ENCODE measurements at places on chromosomes 2 and 18.

- no peak for DNase-seq
These were observed 94.6 kb downstream of the PMAIP1 start for GRCh38 chr18:59994357-59994756.

DNA sequence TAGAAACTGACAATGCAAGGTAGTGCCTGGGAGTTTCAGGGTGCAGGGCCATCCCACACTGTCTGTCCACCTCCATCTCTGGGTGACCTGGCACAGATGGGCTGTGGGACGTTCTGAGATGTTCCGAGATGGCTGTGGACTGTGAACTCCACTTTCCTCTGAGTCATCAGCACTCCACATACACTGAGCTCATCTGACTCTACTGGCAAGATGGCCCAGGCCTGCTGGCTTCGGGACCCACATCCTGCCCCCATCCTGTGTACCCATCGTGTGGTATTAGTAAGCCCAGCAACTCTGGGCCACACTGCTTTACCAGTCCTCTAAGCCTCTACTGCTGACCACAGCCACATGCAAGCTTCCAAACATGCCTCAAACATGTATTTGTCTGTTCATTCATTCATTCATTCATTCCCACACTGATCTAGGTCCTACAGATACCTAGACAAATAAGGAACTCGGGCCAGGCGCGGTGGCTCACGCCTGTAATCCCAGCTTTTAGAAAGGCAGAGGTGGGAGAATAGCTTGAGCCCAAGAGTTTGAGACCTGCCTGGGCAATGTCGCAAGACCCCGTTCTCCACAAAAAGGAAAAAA is 124.8 kb upstream of the CXCR4 start:
- DNase-seq = no peak

GRCh38 chr2:240519396-240520129 is 38.2 kb downstream of the ANKMY1 start:
- DNase-seq = no peak

- no peak for DNase-seq
These were observed 48.5 kb upstream of the ATP6V1B1 start for GRCh38 chr2:70887208-70887549.

DNA sequence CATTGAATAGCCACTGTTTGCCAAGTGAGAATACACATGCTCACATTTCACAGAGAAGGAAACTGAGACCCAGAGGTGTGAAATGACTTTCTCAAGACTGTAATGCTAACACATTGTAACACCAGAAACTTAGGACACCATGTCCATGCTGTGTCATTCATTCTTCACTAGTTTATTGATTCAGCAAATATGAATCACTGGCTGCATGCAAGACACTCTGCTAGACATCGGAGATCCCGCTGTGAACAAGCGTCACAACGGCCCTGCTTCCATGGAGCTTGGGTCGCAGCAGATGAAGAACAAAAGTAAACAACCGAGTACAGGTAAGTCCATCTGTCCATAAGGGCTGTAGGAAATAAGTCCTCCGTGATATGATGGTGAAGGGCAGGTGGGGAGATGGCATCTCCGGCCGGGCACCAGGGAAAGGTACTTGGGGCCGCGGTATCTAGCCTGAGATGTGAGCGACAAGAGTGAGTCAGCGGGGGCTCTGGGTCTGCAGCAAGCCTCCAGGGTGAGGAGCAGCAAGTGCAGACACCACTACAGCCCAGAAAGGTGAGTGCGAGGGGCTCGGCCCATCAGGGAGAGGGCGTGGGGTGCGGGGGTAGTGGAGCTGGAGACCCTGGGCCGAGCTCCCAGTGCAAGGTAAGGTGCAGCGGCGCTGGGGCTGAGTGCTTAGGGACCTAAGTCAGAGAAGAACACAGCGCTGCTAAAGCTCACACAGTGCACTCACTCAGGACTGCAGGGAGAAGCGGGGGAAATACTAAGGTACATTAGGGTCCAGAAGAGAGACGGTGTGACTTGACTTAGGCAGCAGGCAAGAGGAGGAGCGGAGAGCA is 391.2 kb downstream of the FBXO15 start:
- no peak for DNase-seq

- DNase-seq = no peak
These were observed 185.5 kb downstream of the C1D start for GRCh38 chr2:67877301-67877700.

GRCh38 chr18:845152-845819 is 33.2 kb upstream of the YES1 start:
- DNase-seq = no peak

- no peak for DNase-seq
These were observed 91.8 kb upstream of the ST6GAL2 start for GRCh38 chr2:106977717-106978116.

DNA sequence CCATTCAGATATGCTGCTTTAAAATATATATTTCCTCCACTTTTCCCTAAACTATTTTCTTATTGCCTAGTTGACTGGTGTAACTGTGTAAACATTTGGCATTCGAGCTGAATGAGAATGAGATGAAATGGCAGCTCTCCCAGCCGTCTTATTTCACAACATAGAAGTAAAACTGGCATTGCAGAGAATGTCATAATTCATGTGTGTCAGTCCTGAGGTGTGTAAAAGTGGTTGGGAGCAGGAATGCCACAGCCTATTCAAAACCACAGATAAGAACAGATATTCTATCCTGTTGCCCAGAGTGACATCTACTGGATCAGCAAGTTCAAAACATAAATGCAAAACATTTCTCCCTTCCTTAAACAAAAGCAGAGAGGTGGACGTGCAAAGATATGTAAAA is 565.5 kb upstream of the CHAC2 start:
- DNase-seq = no peak

- no peak for DNase-seq
These were observed 23.5 kb downstream of the MBP start for GRCh38 chr18:77108821-77109647.

DNA sequence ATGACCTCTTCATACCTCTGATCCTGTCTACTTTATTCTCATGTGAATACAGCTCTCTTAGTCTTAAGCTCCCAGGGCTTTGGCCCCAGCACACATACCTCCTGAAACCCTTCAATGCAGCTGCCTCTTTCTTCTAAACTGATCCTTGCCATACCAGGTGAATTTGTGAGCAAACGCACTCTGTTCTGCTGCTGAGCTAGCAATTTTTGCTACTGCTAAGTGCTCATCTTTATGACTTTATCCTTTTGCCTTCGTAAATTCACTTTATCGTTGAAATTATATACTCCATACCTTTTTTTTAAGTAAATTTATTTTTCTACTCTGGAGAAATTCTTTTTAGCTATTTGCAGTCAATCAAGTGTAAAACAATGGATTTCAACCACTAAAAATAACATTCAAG is 287.7 kb downstream of the CMPK2 start:
- no peak for DNase-seq
